ENCODE measurements at places on chromosomes 13 and 19.

- no peak overlapping the region for H3K4me3 ChIP-seq
- no peaks in the 10 kb centered on the region for H3K27me3 ChIP-seq
- H3K27ac ChIP-seq, result no peak overlapping the region
- no peak for DNase-seq
- no peaks in the 10 kb centered on the region for H3K4me1 ChIP-seq
Measured at GRCh38 chr13:51689663-51689996, 105.4 kb downstream of the WDFY2 start.

DNA sequence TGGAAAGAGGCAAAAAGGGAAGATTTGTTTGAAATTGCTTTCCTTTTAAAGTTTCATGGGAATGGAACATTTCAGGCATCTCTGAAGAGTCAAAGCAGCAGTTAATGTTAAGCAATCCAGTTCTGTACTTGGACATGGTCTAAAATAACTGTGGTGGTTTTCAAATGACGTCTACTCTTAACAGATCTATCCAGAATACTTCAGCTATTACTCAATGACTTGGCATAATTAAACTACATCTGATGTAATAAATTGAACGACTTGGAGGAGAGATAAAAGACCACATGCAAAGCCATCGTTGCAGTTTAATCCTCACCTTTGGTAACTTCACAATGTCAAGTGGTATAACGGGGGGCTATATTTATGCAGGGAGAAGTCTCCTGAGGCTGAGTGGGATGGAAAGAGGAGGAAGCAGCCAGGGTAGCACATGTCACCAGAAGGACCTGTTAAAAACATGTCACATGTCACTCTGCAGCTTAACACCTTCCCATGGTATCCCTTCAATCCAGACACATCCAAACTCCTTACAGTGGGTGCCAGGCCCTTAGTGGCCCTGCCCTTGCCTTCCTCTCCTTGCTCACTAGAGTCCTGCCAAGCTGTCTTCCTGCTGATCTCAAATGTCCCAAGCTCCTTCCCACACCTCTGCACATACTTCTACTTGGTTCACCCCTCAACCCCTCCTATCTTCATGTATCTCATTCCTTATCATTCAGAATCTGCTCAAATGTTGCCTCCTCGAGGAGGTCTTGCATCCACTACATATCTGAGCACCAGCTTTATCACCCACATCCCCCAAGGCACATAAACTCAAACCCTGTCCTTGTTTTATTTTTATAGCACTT lies 327.8 kb downstream of the SUCLA2 start:
- no peaks in the 10 kb centered on the region for H3K36me3 ChIP-seq
- DNase-seq, result no peak
- H3K27ac ChIP-seq, result no peak overlapping the region
- H3K4me1 ChIP-seq, result no peaks in the 10 kb centered on the region
- H3K27me3 ChIP-seq, result no peaks in the 10 kb centered on the region

DNA sequence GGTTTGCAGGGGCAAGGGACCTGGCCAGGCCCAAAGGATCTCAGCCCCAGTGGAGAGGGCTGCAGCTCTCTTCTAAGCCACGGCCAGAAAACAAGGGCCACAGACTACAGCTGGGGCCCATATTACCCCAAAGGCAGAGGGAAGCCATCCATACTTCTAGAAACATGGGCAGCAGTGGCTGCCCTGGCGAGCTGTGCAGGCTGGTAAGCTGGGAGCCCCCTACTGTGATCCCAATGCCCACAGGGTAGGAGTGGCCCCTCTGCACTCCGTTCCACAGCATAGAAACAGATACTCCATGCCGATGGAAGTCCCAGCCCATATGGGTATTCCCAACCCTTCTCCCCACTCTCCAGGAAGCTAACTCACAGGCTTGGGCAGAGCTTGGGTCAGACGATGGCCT lies 25.1 kb downstream of the VSTM2B start:
- H3K36me3 ChIP-seq, result no peaks in the 10 kb centered on the region
- H3K27me3 ChIP-seq, result no peaks in the 10 kb centered on the region
- H3K4me1 ChIP-seq, result no peaks in the 10 kb centered on the region
- H3K27ac ChIP-seq, result no peak overlapping the region
- no peak for DNase-seq

- H3K27ac ChIP-seq, result no peak overlapping the region
- H3K4me3 ChIP-seq, result no peak overlapping the region
- H3K27me3 ChIP-seq, result no peaks in the 10 kb centered on the region
- no peaks in the 10 kb centered on the region for H3K36me3 ChIP-seq
- H3K4me1 ChIP-seq, result no peaks in the 10 kb centered on the region
Measured at GRCh38 chr19:50880241-50880640, 7.0 kb downstream of the KLK2 start.

- no peaks in the 10 kb centered on the region for H3K36me3 ChIP-seq
- no peak for DNase-seq
- H3K27ac ChIP-seq, result no peak overlapping the region
- no peak overlapping the region for H3K4me3 ChIP-seq
- H3K4me1 ChIP-seq, result no peaks in the 10 kb centered on the region
Measured at GRCh38 chr19:29323440-29324290, 110.7 kb upstream of the UQCRFS1 start.

DNA sequence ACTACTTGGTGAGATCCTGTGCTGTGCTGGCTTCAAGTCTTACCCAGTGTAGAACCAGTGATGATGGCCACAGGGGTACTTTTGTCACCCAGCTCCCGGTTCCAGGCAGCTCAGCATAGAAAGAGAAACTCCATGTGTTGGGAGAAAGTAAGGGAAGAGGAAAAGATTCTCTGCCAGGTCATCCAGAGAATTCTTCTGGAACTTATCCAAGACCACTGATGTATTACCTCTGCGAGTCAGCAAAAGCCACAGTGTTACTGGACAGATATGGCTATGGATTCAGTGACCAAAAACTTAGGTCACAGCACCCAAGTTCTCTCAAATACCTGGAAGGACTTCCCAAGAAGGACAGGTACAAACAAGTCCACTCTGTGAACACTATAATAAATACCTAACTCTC lies 399.5 kb upstream of the MIR17HG start:
- H3K4me1 ChIP-seq, result no peaks in the 10 kb centered on the region
- no peak overlapping the region for H3K4me3 ChIP-seq
- no peaks in the 10 kb centered on the region for H3K36me3 ChIP-seq

DNA sequence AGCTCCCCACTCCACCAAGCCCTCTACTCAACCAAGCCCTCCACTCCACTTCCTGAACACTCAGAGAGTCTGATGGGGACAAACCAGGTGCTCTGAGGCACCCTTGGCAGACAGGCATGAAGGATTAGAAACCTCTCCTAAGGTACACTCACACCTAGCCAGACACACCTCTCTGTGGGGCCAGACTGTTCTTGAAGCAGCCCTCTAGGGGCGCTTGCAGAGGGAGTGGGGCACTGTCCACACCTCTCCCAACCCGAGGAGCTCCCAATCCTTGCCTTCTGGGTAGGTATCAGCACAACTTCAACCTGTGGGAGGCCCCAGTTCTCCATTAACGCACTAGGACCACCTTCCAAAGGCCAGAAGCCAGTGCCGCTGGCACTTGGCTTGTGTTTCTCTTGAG lies 108.7 kb upstream of the VSTM2B start:
- H3K4me3 ChIP-seq, result no peak overlapping the region
- H3K4me1 ChIP-seq, result no peaks in the 10 kb centered on the region
- no peaks in the 10 kb centered on the region for H3K27me3 ChIP-seq
- no peaks in the 10 kb centered on the region for H3K36me3 ChIP-seq
- DNase-seq, result no peak
- H3K27ac ChIP-seq, result no peak overlapping the region

DNA sequence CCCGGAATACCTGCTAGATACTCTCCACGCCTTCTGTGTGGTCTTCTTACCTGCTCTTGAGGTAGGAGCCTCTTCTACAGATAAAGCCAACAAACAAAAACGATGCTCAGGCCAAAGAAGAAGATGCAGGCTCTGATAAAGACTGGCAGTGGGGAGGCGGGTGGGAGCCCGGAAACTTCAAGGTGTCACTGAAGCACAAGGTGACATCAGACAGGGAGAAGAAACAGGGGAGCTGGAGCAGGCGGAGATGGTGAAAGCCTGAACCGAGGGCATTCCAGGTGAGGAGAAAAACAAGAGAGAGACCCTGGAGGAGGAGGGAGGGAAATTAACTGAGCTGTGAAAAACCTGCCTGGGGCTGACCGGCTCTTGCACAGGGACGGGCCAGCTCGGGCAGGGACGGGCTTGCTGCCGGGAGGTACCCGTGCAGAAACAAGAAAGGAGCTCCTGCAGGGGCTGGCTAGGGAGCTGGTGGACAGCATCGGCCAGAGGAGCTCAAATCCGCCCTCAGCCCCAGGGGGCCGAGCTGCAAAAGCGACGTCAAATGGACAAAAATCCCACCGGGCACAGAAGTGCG lies 19.0 kb downstream of the GNG7 start:
- no peaks in the 10 kb centered on the region for H3K36me3 ChIP-seq
- DNase-seq, result no peak
- H3K27me3 ChIP-seq, result no peaks in the 10 kb centered on the region
- no peak overlapping the region for H3K4me3 ChIP-seq
- H3K4me1 ChIP-seq, result no peaks in the 10 kb centered on the region

DNA sequence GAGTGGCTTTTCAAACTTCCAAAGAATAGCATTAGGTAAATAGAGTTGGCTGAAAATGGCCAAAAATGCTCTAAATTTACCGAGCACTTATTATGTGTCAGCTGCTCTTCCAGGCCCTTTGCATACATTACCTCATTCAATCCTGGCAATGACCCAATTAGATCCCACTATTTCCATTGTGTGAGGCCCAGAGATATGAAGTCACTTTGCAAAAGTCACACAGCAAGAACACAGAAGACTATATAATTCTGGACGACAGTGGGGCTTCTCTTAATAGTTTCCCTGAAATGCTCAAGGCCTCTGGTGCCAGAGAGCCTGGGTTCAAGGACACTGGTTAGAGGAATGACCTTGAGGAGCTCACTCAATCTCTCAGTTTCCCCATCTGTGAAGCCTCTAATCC lies 146.8 kb downstream of the IER2 start:
- H3K36me3 ChIP-seq, result no peaks in the 10 kb centered on the region
- DNase-seq, result no peak
- no peaks in the 10 kb centered on the region for H3K4me1 ChIP-seq
- no peak overlapping the region for H3K4me3 ChIP-seq

- DNase-seq, result no peak
- no peak overlapping the region for H3K4me3 ChIP-seq
Measured at GRCh38 chr19:17778251-17778967, 16.5 kb upstream of the B3GNT3 start.

DNA sequence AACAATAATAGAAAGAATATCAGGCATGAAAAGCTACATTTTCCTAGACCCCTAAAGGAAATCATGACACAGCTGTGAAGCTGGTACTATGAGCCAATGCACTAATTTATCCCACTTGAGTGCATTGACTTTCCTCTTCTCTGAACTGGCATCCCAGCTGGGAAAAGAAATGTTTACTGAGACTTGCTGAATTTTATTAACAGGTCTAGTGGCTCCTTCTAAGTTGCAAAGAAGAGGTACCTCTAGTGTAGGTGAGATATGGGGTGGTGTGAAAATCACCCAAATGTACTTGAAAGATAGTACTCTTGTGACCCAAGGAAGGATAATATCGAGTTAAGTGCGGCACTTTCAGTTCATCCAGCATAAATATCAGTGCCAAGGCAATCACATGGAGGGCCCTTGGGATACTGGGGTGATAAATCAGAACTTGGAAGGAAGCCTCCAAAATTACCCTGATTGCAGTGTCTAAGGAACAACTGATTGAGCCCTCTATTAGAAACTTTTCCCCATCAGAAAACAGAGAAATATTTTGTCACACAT lies 369.2 kb downstream of the PCDH9 start:
- no peak for DNase-seq
- no peak overlapping the region for H3K27ac ChIP-seq
- no peaks in the 10 kb centered on the region for H3K4me1 ChIP-seq

DNA sequence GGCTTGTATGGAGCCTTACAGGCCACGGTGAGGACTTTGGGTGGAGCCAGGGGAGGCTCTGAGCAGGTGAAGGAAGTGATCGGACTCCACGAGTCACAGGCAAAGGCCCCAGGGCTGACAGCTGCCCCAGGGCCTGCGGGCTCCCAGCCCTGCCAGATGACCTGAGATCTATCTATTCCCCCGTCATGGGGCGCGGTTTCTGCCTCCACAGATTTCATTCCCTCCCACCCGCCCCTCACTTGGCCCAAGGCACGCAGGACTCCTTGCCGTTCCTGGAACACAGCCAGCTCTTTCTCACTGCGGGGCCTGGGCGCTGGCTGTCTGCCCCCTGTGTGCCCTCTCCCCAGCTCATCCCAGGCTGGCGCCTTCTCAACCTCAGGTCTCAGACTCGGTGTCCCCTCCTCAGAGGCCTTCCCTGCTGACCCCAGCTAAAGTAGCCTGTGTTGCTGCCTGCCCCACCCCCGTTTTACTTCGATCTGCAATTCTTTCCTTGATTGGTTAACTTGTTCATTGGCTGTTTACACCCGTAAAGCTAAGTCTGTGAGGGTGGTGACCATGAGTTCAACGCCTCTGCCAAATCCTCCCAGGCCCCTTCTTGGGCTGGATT lies 13.9 kb upstream of the PAK4 start:
- H3K4me1 ChIP-seq, result no peaks in the 10 kb centered on the region
- no peak overlapping the region for H3K27ac ChIP-seq
- H3K4me3 ChIP-seq, result no peak overlapping the region
- H3K27me3 ChIP-seq, result no peaks in the 10 kb centered on the region
- no peak for DNase-seq

- no peaks in the 10 kb centered on the region for H3K4me1 ChIP-seq
- H3K27me3 ChIP-seq, result no peaks in the 10 kb centered on the region
- peak; percentile 15 for DNase-seq
- H3K4me3 ChIP-seq, result no peak overlapping the region
- no peaks in the 10 kb centered on the region for H3K36me3 ChIP-seq
Measured at GRCh38 chr19:57103573-57104277, 16.1 kb upstream of the USP29 start.

- peaks cover 6% of the 10 kb centered on the region for H3K4me1 ChIP-seq
- peak overlapping the region; percentile 43 for H3K4me3 ChIP-seq
- no peaks in the 10 kb centered on the region for H3K36me3 ChIP-seq
Measured at GRCh38 chr13:20161275-20161950, 561 bp upstream of the GJA3 start.

GRCh38 chr13:76958841-76959432 lies 10.6 kb downstream of the ACOD1 start:
- H3K4me1 ChIP-seq, result no peaks in the 10 kb centered on the region
- H3K27me3 ChIP-seq, result no peaks in the 10 kb centered on the region
- no peak overlapping the region for H3K27ac ChIP-seq
- DNase-seq, result no peak
- no peaks in the 10 kb centered on the region for H3K36me3 ChIP-seq
- H3K4me3 ChIP-seq, result no peak overlapping the region

- H3K4me1 ChIP-seq, result no peaks in the 10 kb centered on the region
- DNase-seq, result no peak
- H3K27ac ChIP-seq, result no peak overlapping the region
- no peak overlapping the region for H3K4me3 ChIP-seq
- H3K27me3 ChIP-seq, result no peaks in the 10 kb centered on the region
Measured at GRCh38 chr19:22882797-22883196, 50.7 kb downstream of the ZNF723 start.

All from naive thymus-derived CD4-positive, alpha-beta T cell (primary cell).